ENCODE measurements at places on chromosomes 1 and 21.

DNA sequence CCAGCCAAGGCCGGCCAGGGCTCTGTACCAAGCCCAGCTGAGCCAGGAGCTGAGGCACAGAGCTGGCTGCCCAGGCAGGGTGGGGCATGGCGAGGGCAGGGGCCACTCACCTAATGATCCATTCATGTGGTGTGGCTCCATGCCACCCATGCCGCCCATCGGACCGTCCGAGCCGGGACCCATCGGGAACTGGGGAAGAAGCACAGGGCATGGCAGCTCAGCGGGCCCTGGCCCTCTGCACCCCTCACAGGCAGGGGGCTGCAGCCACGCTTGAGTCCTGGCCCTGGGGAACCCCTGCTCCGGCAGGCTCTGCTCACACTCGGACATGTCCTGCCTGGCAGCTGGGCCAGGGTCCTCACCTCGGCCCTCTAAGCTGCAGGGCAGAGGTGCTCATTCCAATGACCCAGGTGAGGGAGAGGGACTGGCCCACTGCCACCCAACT, 28.7 kb downstream of the MRPL37 start:
- no peak for DNase-seq

DNA sequence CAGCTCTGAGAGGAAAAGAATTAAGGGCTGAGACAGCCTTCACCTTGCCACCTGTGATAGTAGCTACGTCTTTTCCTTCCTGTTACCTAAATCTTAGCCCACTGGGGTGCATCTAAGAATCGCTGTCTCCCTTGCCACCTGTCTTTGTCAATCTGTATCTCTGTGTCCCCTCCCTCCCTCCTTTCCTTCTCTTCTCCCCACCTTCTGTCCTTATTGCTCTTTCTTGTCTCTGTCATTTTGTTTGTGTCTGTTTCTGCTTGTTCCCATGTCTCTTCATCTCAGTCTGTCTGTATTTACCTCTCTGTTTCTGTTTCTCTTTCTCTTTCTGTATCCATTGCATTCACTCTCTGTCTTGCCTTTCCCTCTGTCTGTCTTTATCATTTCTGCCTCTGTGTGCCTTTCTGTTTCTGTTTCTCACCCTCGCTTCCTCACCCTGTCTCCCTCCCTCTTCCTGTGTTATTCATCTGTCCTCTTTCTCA, 30.2 kb downstream of the SLC22A15 start:
- no peak for DNase-seq

- no peak for DNase-seq
These were observed 576.9 kb upstream of the PTBP2 start for GRCh38 chr1:96144636-96145035.

DNA sequence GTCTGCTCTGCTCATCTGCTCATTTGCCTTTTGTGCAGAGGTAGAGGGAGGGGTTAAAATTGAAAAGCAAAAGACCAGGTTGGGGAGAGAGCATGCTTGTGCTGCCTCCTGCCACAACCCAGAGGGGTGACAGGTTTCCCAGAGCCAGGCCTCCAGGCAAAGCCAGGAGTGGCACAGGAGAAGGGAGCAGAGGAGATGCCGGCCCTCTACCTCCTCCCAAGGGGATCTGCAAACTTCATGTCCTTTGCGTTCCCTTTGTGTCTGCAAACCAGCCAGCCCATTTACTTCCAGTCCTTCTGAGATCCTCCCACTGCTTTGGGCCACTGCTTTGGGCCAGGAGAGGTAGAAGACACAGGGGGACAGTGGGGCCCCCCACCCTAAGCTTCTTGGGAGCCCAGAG, 67.8 kb downstream of the EPHB2 start:
- no peak for DNase-seq

DNA sequence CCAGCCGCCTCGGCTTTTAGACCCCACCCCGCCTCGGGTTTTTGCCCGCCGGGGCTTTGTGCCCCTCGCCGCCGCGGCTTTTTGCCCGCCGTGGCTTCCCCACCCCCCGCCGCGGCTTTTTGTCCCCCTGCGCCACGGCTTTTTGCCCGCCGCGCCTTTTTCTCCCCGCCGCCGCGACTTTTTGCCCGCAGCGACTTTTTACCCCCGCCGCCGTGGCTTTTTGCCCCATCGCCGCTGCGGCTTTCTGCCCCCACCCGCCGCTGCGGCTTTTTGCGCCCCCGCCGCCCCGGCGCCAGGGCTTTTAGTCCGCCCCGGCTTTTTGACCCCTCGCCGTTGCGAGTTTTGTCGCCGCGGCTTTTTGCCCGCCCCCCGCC, 474.4 kb downstream of the FAM72C start:
- peak; percentile 38 for DNase-seq

- peak; percentile 40 for DNase-seq
These were observed 32.3 kb upstream of the TENT5C start for GRCh38 chr1:117573386-117574023.

DNA sequence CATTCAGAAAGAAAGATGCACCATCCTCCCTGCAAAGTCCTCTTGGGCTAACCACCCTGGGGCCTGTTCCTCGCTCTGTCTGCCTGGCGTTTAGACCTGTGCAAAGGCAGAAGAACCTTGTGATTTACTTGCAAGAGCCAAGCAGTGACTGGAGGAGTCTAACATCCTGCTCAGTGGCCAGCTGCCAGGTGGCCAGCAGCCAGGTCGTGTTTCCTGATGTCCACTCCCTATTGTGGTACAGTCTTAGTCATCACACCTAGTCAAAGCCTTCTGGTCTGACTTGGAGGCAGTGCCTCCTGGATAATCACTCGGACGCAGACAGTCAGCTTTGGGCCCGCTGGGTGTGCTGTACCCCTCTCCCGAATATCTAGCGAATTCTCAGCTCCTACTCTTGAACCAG, 118.1 kb downstream of the PGBD5 start:
- no peak for DNase-seq

Data from endodermal cell (in vitro differentiated cells).